ENCODE measurements at places on chromosomes 2 and 18.

GRCh38 chr2:119431155-119431975 lies at the start of gene TMEM37:
TSS of gene TMEM37 (plus strand) at chr2:119431854. CDS start at chr2:119431904, 50 bp downstream.
- no peak for DNase-seq

DNA sequence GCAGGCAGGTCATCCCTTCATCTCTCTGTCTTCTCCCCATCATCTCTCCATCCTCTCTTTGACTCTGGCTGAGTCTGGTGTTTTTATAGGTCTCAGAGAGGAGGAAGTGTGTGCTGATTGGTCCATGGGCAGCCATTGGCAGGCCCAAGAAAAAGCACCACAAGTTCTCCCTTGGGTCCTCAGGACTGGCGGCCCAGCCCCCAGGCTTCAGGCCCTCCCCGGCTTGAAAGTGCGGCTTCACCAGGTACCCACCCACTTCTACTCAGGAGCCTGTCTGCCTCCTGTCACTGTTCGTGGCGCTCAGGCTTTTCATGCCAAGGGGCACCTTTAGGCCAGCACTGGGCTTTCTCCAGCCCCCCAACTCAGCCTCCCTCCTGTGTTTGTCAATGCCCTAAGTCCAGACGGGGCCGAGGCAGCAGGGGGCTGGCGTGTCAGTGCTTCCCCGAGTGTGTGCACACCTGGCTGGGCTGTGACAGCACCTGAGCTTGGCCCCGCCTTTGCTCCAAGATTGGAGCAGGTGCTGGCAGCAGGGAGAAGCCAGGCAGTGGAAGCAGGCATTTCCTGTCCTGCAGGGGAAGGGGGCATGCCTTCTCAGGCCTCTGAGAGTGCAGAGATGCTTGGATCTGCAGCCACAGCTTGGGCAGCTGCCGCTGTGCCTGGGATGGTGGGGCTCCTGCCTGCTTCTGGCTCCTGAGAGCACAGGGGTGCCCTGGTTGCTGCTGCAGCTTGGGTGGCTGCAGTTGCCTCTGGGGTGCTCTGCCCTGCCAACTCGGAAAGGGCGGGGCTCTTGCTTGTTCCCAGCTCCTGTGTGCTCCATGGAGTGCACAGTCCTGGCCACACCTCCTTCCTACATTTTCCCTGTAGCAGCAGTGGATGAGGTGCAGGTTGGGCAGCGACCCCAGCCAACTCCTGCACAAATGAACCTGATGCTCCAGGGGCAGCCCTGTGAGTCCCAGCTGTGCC lies 34.1 kb downstream of the FBXO48 start:
- no peak for DNase-seq

DNA sequence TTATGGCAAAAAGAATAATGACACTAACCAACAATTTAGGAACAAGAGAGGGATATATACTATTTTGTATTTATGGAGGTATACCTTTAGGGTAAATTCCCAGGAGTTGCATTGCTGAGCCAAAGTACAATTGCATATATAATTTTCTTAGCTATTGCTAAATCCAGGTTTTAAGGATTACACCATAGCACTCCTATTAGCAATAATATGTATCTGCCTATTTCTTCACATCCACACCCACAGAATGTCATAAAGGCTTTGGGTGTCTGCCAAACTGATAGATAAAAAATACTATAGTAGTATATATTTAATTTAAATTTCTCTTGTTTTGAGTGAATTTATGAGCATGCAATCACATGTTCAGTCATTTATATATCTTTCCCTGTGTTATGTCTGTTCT lies 11.5 kb upstream of the SERPINB13 start:
- no peak for DNase-seq

GRCh38 chr2:33788044-33788443 lies 188.9 kb upstream of the FAM98A start:
- DNase-seq = no peak

GRCh38 chr2:96669539-96670215 lies 27.1 kb downstream of the FER1L5 start:
- DNase-seq = no peak

GRCh38 chr2:176105078-176105729 lies 1.9 kb upstream of the HOXD11 start:
- DNase-seq = no peak

DNA sequence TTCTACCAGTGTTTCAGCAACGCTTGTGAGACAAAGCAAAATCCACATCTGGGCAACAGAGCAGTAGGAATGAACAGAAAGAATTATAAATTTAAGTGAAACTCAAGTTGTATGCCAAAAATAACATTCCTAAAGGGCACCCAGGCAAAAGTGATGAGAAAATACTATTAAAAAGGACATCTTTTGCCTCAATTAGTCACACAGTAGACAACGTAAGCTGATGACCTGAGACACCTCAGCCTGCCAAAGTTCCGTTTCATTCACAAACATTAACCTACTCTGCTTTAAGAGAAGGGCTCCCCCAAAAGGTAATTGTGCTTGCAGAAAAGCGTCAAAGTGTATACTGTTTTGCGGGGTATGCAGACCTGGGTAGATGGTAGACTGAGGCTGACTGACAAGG lies 7.2 kb downstream of the HDLBP start:
- DNase-seq = no peak

DNA sequence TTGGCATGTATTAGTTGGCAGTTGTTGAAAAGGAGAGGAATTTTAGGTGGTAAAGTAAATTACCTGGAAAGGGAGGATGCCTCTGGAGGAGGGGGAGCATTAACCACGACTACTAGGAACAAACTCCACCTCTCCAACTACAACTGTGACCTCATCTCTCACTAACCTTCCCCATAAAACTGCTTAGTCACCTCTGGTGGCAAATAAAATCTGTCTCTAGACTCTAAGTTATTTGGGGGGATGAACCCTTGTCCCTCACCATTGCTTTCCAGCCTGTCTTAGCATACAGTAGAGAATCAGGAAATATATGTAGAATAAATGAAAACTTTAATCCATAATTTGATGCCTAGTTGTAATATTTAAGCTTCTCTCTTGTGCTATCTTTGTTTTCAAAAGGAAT lies 27.6 kb upstream of the MYO1B start:
- DNase-seq = no peak

GRCh38 chr2:165743442-165743841 lies 50.6 kb downstream of the GALNT3 start:
- no peak for DNase-seq
